ENCODE measurements at places on chromosomes 1 and 21.
A peak's percentile ranks its signal among the peaks of the same experiment; 100 is the strongest.

GRCh38 chr1:86731416-86731815 lies 27.0 kb downstream of the SH3GLB1 start:
- no peak for DNase-seq

DNA sequence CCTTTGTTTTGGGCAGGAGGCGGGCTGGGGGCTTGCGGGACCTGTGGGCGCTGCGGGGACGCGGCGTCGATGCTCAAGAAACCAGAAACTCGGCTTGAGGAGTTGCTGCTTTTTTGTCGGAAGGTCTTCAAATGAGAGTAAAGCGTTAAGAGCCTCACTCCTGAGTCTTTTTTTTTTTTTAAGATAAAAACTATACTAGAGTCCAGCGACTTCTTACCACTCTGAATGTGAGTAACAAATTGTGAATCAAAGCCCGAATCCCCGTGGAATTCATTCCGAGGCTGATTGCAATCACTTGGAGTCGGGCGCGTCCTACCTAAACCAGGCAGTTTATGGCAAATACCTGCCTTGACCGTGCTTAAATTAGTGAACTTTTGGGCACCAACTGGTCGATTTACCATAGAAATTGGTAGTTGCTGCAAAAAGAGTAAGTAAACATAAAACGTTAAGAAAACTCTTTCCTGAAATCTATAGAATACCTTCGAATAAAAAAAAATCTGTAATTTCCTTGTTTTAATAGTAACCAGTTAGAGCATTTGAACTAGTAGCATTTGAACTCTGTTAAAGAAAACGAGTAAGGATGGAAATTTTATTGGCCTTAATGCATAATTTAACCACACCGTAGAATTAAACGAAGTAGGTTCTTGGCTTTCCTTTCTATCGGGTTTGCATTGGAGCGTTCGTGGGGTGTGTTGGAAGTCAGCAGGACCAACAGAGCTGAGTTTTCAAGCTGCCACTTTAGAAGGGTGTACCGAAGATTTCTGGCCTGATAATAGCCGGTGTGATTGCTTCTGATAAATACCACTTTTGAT lies 769 bp downstream of the GPSM2 start:
- DNase-seq = no peak

DNA sequence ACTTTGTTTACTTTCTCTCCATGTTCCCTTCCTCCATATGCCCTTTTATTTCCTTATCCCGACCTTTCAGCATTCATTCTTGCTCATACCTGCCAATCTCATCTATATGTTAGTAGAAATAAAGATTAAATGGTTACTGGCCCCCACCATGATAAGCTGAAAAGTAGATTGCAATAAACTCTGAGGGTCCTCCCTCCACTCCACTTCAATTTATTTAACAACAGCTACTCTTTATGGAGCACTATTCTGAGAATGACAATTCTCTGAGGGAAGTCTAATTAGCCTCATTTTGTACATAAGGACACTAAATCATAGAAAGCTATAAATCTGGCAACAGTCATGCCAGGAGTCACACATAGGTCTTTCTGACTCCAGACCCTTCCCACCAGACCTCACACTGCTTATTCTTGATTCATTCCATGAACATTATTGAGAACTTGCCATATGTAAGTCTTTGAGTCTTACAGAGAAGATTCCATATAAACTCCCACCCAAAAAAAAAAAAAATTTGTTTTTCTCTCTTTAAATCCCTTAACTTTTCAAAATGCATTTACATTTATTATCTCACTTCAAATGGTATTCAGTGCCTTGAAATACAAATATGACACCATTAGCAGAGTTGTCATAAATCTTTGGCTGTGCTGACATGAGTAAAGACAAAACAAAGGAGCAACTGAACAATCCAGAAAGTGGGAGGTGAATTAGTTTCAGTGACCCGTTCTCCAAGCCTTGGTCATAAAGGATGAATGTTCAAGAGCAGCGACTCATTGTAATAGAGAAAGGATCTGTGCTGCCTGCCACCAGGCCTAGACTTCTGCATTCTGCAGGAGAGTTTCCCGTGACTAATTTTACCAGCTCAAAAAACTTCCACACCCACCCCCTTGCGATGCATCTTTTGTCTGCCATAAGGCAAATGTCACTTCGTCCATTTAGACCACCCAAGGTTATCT lies 28.5 kb downstream of the PALMD start:
- no peak for DNase-seq

DNA sequence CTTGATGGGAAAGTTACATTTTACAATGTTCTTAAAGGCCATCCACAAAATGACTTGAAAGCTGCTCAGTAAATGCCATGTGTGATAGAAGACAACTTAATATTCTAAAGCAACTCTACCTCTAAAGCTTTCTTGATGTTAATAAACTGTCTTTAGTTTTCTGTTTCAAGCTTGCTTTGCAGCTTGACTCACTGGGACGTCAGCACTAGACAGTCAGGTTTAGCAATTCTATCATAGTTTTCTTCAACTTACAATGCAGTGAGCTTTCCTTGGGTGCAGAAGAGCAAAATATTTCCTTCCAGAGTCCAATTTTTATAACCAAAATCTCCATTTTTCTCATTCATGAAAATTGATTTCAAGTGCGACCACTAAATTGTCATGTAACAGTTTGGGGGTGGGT lies 273.1 kb downstream of the NTNG1 start:
- no peak for DNase-seq

- peak; percentile 92 for DNase-seq
Observed at GRCh38 chr1:203117611-203118575, 9.6 kb upstream of the ADORA1 start.

Measured in H9 (cell line).